Urinary bladder (tissue), 4 donors: ENCODE measurements at places on chromosomes 3 and 15. TPM values are rescaled to one million over a fixed set of nuclear protein-coding genes. Genes with fewer than 3 reads are reported as not detected.

DNA sequence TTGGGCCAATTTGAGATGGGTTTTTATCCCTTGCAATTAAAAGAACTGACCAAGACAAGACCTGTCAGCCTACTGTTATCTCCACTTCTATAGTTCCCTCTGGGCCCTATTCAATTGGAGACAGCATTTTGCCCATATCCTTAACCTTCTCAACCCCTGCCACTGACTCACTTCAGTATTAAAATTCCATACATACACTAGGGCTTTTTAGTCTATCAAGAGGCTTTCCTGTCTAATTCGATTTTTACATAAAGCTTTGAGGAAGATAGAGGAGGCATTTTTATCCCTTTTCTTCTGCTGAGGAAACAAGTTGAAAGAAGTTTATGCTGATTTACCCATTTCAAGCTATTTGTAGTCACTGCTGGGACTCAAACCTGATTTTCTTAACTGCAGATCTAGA lies 51.1 kb downstream of the GTF2E1 start:
- no peak for DNase-seq

The IGSF11 gene
- 0.99 TPM for polyA plus RNA-seq

DNA sequence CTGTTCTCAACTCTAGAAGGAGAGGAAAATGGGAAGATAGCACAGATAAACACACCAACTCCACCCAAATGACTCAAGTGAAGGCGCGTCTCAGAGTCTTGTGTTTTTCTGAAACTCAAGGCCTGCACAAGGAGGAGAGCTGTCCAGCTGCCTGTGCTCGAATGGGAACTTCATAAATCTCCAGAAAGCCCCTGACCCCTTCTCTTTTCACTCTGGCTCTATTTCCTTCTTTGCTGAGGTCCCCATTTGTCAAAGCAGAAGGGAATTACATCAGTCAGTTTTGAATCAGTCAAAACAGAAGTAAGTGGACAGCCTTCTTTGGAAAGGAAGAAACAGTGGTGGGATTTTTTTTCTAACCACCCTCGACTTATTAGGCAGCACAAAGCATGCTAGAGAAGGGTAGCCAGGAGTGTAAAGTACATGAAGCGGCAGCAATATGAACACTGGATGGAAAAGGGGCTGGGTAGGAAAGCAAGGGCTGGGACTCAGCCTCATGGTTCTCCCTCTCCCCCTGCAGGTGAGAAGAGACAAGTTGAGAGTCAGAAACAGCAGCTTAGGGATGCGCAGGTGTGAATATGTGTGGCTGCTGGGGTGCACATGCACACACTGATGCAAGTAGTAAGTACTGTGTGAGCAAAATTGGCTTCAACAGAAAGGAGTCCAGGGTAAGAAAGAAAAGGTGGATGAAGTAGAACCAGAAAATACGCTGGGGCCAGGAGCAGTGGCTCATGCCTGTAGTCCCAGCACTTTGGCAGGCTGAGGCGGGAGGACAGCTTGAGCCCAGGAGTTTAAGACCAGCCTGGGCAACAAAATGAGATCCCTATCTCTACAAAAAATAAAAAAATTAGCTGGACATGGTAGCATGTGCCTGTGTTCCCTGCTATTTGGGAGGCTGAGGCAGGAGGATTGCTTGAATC lies 36.6 kb upstream of the MAGEF1 start:
- no peak for DNase-seq

The ICE2 gene
- 18.7 TPM for polyA plus RNA-seq

The PLA2G4F gene
- 2.7 TPM for polyA plus RNA-seq

The SYNPR gene
- not detected for polyA plus RNA-seq

DNA sequence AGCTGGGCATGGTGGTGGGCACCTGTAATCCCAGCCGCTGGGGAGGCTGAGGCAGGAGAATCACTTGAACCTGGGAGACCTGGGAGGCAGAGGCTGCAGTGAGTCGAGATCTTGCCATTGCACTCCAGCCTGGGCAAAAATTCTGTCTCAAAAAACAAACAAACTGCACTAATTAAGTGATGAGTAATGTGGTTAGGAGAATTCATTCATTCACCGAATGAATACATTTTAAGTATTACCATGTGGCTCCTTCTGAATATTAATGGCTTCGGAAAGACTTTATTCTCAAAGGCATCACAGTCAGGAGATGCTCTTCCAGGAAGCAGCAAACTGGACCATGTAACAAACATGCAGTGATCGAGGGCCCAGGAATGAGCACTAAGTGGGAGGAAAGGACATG lies 23.6 kb downstream of the SPTSSB start:
- DNase-seq = no peak

GRCh38 chr15:31379042-31379441 lies 52.4 kb downstream of the KLF13 start:
- no peak for DNase-seq

GRCh38 chr15:63210151-63211091 lies 21.0 kb downstream of the RAB8B start:
- DNase-seq = no peak

DNA sequence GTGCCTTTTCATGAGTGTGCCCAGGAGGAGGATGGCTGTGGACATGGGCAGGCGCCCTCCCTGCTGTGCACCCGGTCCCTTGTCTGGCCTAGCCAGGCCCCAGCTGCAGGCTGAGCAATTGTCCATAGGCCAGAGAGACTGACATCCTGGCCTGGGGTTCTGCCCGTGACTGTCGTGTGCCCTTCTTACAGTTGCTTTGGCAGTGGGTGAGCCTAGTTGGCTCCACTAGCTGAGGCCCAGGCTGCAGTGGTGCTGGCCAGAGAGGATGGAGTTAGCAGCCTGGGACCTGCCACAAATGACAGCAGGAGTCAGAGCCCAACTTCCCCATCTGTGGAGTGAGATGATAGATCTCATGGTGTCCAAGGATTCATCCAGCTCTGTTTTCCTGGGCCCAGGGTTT lies 9.0 kb upstream of the CHRNB4 start:
- DNase-seq = no peak

The HEG1 gene
- 32.9 TPM for polyA plus RNA-seq

DNA sequence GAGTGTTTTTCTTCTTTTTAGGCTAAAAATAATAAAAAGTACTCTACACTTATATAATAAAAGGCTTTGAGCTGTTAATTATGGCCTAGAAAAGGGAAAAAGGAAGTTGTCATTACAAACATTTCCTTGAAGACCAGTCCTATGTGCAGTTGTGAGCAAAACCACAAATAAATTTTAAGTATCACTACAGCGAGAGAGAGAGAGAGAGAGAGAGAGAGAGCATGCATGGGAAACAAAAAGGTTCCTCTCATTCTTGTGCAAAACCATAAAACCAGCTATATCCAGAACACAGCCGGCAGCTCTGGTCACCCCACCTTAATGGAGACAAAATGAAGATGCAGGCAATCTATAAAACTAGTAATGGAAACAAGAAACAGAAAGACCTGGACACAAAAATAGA lies 33.6 kb downstream of the HEG1 start:
- DNase-seq = no peak

DNA sequence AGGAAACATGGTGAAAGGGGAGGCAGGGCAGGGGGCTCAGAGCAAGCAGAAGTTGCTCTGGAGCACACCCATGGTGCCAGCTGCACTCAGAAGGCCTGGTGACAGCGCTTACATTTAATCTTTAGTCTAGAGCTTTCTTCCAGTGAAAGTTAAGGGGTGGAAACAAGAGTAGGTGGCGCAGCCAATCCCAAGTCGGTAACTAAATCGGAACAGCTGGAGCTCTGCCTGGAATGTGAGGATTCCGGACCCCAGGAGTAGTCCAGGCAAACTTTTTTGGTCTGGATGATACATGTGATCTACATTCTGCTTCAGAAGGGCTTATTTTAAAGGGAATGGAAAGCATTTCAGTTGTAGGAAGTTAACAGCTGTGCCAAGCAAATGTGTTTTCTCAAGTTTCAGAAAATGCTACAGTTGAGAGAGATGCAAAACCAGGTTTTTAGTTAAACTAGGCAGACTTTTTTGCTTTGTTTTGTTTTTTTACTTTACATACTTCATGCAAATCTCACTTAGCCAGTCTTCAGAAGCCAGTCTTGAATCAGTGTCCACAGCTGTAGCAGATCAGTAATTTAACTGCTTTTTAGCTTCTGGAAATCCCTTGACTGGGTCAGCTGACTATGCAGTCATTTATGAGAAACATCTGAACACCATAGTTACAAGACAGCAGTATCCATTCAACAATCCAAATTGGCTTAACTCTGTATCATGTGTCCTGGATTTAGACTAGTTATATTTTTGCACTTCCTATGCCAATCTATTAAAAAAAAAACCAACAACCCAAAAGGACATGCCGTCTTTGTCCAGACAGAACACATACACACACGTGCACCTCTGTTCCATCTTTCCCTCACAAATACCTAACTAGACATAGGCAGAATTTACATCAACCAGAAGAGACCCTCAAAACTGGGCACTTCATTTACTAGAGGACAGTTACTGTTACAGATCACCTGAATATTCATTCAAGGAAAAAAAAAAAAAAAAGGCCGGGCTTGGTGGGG lies 33.2 kb downstream of the ZNF106 start:
- DNase-seq = peak; percentile 86

The BFSP2 gene
- polyA plus RNA-seq = not detected

GRCh38 chr3:189806171-189806951 lies 175.2 kb downstream of the TP63 start:
- DNase-seq = no peak

GRCh38 chr3:48819234-48820221 lies 28.1 kb downstream of the PRKAR2A start:
- no peak for DNase-seq

The CLCN2 gene
- 4.8 TPM for polyA plus RNA-seq

GRCh38 chr3:150073513-150073912 lies 102.8 kb upstream of the PFN2 start:
- DNase-seq = no peak

- DNase-seq = no peak
Observed at GRCh38 chr15:34079904-34080303, 21.8 kb downstream of the EMC7 start.
